ENCODE measurements at places on chromosomes 5 and 9. TPM values are rescaled to one million over a fixed set of nuclear protein-coding genes. Genes with fewer than 3 reads are reported as not detected.

DNA sequence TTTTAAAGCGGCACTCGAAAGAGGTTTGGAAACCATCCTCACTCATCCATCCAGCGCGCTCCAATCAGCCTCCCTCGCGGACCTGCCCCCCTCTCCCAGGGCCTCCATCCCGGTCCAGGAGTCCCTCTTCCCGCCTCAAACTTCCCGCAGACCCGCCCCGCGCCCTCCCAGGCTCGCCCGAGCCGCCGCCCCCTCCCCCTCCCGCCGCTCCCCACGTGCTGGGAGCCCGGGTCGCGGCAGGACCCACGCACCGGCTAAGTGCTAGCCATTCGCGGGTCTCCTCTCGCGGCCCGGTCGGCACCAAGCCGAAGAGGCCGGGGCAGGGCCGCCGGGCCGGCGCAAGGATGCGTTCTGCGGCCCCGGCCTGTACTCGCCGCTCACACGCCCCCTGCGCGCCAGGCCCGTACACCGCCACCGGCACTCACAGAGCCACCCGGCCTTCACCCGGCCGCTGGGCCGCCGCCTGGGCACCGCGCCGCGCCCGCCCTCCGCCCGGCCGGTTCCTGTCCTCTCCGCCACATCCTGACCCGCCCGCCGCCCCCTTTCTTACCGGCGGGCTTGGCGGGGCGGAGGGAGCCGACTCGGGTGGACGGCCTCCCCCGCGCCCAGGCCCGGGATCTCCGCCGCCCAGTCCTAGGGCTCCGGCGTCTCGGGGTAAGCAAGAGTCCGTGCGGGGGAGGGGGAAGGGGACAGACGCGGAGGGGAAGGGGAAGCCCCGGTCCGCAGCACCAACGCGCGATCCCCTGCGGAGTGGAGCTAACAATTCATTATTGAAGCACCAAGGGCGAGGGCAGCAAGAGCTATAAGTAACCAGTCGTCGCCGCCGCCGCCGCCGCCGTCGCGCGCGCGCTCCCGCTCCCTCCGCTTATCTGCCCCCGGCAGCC lies 576 bp downstream of the CHD1 start:
- DNase-seq = no peak

DNA sequence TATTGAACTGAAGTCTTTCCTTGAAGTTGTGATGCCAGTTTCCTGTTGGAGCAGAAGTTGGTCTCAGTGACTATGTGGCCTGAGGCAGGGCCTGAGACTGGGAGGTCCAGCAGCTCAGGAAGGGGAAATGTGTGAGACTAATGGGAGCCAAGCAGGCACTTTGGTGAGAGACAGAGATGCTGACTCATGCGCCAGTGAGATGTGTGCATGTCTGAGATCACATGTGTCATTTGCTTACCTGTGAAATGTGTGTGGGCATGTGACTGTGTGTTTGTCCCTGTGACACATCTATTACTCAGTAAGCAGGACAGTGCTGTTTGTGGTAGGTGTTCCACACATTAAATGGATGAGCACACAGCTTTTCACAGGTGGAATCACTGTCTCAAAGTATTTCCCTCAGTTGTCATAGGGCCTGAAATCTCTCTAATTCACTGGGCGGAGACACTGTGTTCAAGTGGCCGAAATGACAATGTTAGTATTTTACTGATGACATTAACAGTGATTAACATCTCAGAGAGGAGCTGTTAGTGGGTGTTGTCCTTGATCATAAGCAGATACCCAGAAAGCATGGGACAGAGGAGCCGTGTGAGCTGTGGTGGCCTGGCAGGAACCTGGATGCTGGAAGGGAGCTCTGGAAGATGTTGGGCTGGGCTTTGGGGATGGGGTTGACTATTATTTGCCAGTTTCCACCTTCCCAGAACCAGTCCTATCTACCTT lies 7.4 kb downstream of the NPR2 start:
- DNase-seq = peak; percentile 30

- no peak for DNase-seq
Observed at GRCh38 chr5:14714706-14715105, 50.2 kb downstream of the OTULIN start.

GRCh38 chr9:130555968-130556367 lies 23.4 kb upstream of the FUBP3 start:
- DNase-seq = no peak

DNA sequence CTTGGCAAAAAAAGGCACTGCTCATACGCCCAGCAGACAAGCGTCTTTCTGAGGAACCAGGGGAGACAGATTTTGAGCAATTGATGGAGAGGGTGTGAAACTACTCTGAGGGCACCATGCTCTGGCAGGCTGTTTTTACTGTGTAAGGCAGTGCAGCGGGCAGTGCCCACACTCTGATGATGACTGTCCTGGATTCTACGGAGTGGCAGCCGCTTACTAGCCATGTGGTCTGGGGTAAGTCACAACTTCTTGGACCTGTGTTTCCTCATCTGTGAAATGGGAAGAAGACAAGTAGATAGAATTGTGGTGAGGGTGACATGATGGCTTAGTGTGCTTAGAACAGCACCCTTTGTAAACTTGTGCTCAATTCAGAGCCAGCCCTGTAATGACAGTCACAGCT lies 38.8 kb downstream of the FABP6 start:
- no peak for DNase-seq

GRCh38 chr5:6384856-6385255 lies 6.5 kb upstream of the MED10 start:
- no peak for DNase-seq

GRCh38 chr5:67998709-67999261 lies 216.8 kb upstream of the PIK3R1 start:
- no peak for DNase-seq

The PURA gene
- 7.7 TPM for total RNA-seq

The PRR16 gene
- total RNA-seq = not detected

The TMC1 gene
- not detected for total RNA-seq
